T-helper 9 cell (primary cell): ENCODE measurements at places on chromosomes 7 and 10.

GRCh38 chr7:38594949-38595348 is 36.2 kb downstream of the AMPH start:
- DNase-seq: no peak

DNA sequence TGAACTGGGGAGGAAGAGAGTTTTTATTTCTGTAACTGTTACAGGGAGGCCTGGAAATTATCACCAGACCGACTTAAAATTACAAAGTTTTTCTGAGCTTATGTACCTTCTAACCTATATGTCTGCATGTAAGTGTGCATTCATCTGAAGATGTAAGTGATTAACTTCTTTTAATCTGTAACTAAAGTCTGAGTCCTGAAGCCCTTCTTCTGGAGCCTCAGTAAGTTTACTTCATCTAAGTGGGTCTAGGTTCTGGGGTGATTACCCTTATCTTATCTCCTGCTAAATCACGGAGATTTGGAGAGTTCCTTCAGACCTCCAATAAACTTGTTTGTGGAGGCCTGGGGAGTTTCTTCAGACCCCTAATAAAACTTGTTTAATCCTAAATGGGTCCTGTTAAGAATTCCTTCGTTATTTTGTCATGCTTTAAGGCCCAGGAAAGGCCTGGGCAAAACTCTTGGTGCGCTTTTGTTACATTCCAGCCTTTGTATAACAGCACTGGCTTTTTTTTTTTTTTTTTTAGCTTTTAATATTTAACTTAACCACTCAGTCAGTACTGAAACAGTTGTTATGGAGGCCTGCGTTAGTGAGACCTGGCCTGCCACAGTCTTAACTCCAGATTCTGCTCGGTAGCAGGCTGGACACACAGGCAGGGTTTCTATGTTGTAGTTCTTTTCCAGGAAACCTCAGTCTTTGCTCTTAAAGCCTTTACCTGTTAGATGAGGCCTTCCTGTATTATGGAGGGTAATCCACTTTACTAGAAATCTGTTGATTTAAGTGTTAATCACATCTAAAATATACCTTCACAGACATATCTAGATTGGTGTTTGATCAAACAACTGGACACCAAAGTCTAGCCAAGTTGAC is 33.0 kb downstream of the TPST1 start:
- DNase-seq: no peak

- no peak for DNase-seq
Observed at GRCh38 chr10:28118985-28119628, 120.2 kb upstream of the ODAD2 start.

DNA sequence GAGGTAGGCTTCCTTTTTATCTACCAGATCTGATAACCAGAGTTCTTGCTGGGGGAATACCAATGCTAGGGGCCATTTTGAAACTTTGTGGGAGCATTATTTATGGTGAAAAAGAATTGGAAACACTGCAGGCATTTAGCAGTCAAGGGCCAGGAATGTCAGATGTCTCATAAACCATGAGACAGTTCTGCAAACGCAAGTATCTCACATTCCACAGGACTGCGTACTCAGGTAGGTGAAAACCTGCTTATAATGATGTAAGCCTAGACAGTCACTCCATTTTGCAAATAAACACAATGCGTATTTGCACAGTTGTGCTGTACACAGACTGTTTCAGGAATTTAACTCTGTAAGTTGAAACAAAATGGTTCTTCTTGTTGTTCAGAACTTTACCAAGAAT is 33.9 kb downstream of the ECHDC3 start:
- DNase-seq: no peak

DNA sequence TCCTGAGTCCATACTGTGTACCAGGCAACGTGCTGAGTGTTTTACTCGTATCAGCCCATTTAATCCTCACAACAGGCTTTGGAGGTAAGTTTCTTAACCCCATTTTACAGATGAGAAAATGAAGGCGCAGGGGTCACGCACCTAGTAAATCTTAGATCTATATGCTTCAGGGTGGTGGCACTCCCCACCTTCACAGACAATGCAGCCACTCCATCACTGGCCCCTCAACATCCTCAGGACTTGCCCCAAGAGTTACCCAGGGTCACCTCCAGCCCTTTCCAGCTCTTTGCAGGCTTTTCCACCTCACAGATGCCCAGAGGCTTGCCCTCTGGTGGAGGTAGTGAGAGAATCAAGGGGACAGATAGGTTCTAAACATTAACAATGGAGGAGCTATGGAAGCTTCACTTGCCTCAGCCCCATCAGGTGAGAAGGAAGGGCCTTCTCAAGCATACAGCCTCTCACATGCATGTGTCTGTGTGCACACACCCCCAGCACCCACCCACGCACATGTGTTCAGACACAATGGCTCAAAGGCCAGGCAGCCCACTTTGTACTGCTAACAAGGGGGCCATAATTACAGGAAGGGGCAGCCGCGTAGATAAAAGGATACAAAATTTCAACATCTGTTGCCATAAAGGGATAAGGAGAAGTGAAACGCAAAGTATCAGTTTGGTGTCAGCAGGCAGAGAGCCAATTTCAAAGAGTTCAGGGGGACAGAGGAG is 29.1 kb downstream of the DPCD start:
- DNase-seq: no peak

DNA sequence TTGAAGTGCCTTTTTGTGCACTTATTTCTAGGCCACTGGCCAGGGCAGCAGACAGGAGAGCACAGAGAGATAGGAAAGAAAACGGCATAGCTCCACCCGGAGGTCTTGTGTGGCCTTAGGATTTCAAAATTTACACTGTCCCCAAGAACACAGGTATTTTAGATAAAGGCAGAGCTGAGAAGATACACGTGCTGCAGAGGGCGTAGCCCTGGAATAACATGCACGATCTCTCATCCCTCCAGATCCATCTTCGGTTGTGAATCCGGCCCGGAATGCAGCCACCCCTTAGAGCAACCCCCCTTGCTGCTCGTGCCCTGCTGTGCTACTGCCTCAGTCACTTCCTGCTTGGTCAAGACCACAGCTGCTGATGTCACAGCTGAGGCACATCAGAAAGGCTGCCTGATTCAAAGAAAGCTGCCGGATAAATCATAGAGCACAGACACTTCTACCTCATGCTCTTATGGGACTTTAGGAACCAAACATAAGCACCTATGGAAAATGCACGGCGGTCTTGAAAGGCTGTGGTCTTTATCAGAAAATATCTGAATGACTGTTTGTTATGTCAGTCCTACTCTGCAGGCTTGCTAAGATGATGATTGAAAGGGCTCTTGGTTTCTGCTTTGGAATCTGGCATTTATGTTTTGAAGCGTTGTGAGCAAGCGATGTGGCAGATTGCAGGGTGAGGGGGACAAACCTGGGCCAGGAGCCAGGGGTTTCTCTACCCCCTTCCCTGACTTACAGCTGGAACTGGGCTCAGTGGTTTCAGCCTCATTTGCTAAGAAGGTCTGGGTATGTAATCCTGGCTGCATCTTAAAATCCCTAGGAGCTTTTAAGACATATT is 152.0 kb downstream of the SVIL start:
- no peak for DNase-seq

GRCh38 chr10:47015404-47015803 is 104.2 kb downstream of the PTPN20 start:
- DNase-seq: no peak

GRCh38 chr7:134300988-134301387 is 15.7 kb downstream of the SLC35B4 start:
- no peak for DNase-seq

- DNase-seq: no peak
Observed at GRCh38 chr10:35041502-35041879, 48.6 kb downstream of the CUL2 start.

DNA sequence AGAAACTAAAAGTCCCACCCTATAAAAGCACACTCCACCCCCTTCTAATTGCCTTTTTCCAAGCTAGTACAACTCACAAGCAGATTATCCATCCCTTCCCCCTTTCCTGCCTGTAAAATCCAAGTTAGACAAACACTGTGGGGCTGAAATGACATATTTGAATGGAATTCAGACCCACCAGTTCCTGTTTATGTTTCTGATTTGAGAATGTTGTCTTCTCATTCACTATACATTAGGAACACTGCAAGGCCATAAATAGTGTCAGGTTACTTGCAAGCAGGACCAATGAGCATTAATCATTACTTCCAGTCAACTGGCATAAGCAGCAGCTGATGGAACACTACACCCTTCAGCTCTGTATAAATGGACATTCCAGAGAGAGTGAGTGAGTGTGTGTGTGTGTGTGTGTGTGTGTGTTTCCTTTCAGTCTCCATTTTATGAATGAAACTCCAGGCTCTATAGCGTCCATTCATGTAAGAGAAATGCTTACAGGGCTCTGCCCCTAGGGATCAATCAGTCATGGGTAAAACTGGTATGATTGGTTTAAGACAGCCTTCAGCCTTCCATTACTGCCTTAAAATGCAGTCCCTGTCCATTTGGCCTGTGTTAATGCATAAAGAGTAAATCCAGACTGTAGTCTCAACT is 69.3 kb downstream of the ETV1 start:
- DNase-seq: no peak

DNA sequence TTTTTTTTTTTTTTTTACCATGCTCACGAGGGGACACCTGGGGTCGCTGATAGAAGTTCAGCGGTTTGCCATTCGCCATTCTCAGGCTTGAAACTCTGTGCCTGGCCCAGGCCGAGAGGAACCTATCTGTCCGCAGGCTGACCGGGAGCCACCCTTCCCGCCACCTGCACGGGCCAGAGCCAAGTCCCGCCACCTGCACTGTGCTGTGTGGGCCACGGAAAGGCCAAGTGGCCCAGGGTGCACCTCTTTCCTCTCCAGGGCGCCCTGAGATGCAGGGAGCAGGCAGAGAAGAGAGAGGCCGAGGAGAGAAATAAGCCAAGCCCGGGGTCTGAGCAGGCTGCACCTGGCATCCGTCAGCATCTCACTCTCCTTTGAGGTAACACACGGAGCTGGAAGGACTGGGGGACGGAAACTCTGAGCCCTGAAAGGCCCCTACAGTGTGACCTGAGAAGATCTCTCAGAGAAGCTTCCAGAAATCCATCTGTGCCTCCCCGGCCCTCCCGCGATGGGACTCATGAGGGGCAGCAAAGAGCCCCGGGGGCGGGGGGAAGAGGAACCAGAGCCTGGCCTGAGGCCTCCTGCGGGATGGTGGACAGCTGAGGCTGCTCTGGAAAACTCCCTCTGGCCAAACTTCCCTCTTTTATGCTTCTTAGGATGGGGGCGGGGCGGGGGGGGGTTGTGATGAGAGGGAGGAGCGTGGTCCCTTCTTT is 46.6 kb downstream of the PRKAG2 start:
- no peak for DNase-seq

DNA sequence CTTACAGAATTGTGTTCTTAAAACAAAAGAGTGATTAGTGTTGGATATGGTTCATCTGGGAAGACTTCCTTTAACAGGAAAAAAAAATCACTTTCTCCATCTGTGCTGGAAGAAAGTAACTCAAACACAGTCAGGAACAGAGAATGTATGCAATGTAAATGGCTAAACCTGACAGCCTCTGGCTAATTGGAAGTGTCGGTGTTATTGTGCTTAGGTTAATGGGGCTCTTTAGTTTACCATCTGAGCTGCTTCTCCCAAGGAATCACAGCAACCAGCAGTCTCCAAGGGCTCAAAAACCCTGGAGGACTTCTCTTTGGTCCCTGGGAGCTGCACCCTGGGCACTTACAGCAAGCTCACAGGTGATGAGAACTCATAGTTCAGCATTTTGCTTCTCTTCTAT is 724.5 kb downstream of the LRMDA start:
- DNase-seq: no peak

DNA sequence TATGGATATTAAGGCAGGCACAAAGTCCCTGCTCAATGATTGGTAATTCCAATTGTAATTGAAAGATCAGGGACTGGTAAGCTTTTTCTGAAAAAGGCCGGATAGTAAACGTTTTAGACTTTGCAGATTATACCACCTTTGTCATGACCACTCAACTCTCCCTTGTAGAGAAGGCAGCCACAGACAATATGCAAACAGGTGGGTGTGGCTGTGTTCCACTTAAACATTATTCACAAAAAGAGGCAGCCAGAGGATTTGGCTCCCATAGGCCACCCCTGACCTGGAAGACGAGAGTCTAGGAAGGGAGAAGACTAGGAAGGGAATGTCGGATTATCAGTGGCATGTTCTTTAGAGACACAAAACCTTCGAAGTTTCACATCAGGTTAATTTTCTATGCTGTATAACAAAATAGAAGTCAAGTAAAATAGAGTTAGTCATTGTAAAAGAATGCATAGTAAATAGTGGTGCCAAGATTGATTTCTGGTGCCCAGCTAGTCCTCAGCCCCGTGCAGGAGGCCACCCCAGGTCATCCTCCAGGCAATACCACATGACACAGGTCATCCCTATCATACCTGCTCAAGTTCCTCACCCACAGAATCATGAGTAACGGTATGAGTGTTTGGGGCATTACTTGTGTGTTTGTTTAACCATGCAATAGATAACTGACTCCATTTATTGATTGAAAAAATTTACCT is 193.8 kb downstream of the PLPP4 start:
- no peak for DNase-seq
